ENCODE measurements at places on chromosomes 4 and X. TPM values are rescaled to one million over a fixed set of nuclear protein-coding genes. Genes with fewer than 3 reads are reported as not detected.
A peak's percentile ranks its signal among the peaks of the same experiment; 100 is the strongest.

DUSP21 gene
- not detected for total RNA-seq

PNCK gene
- 5.4 TPM for total RNA-seq

CORIN gene
- total RNA-seq, result not detected

PDCL2 gene
- total RNA-seq, result not detected

FGFBP2 gene
- total RNA-seq, result 0.93 TPM

RADX gene
- total RNA-seq, result 2.8 TPM

GRCh38 chr4:184317234-184317918 lies 99.7 kb upstream of the ENPP6 start:
- no peak for DNase-seq

- no peak for DNase-seq
These were observed 49.6 kb downstream of the SLC2A9 start for GRCh38 chr4:9971711-9972110.

DNA sequence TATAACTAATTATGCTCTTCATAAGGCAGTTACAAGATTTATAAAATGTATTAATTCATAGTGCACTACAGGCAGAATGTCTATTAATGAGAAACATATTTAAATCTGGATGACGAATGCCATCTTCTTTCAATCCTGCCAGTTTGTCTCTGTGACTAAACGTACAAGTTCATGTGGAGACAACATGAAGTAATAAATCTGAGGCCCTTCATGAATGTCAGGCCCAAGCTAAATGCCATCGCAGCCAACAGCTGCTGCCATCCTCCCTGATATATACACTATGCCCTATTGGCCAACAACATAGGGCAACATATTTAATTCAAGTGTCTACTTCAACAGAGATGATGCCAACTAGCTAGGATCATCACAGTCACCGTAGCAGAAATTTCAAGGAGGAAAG lies 43.7 kb downstream of the TSPAN5 start:
- DNase-seq, result no peak

DNA sequence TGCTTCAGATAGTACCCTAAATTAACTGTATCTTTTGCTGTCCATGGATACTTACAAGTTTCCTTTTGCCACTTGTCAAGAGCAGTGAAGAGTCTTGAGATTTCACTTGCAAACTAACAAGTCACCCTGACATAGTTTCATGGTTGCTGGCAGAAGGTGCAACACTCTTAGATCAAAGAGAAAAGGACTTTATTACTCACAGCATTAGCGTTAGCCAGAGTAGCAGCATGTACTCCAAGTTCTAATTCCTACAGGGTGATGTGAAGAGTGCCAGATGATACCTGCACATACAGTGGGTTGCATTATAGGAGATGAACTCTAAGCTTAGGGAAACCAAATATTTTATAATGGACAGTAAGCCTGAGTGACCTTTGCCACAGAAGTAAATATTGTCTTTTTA lies 47.9 kb downstream of the NDST3 start:
- no peak for DNase-seq

- DNase-seq, result peak; percentile 35
These were observed 5.8 kb downstream of the ANOS1 start for GRCh38 chrX:8726031-8726652.

DNA sequence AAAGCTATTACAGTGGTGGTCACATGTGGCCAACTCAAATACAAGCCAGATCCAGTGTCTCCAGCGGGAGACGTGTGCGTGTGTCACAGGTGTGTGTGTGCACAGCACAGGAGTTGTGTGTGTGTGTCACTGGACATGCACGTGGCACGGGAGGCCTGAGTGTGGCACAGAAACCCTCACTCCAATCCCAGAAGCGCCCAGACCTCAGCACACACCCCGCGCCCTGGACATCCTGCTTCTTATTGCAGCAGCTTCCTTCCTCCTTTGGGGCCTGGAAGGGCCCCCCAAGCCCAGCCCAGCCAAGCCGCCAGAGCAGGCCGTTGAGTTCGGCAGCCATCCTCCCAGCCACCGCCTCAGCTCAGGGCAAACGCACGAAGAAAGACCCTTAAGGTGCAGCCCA lies 37.9 kb downstream of the ACOX3 start:
- DNase-seq, result no peak

DNA sequence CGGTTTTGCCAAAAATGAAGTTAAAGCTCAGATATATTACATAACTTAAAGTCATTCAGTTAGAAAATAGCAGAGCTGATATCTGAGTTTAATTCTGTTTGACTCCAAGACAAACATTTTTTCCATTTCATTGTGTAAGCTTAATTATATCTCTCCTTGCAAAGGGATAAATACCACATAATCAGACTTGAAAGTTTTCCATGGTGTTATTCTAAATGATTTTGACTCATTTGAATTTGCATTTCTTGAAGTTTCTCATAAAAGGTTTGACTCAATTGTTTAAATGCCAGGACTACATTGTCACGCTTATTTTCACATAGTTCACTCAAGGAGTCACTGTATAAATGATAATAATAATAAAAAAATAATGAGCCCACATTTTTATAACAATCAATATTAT lies 39.4 kb upstream of the DDX60 start:
- no peak for DNase-seq

DNA sequence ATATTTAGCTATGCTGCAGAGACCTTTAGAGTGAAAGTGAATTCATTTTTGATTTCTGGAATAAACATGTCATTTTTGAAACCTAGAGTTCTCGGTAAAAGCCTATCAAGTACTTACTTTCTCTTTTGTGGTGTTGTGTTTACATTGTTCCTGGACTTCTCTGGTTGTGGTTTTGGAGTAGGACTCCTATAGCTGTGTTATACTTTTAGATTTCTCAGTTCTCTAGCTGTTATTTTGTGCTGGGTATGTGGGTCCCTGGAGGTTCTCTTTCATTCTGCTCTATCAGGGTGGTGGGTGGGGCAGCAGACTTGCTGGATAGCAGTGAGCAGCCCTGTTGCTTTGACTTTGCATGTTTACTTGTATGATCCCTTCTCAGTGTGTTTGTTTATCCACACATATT lies 25.6 kb upstream of the MSMO1 start:
- DNase-seq, result no peak

DNA sequence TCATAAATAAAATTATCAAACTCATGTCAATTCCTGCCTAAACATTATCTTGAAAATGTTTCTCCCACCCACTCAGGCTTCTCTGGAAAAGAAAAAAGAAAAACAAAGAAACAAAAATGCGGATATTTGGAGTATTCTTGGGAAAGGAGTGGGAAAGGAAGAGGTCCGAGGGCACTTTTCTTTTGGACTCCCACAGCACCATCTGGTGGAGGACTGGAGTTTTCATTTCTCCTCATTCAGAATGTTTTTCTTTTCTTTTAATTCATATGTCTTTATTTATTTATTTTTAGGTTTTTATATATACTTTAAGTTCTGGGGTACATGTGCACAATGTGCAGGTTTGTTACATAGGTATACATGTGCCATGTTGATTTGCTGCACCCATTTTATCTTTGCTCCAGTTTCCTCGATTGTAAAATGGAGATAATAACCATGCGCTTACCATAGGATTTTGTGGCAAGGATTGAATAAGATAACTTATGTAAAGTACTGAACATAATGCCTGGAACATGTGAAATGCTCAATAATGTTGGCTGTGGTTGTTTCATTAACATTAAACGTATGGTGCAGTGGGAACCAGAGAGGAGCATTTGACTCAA lies 8.0 kb upstream of the KCNE5 start:
- peak; percentile 50 for DNase-seq

- no peak for DNase-seq
These were observed 1.1 kb upstream of the EDNRA start for GRCh38 chr4:147479786-147480185.

DNA sequence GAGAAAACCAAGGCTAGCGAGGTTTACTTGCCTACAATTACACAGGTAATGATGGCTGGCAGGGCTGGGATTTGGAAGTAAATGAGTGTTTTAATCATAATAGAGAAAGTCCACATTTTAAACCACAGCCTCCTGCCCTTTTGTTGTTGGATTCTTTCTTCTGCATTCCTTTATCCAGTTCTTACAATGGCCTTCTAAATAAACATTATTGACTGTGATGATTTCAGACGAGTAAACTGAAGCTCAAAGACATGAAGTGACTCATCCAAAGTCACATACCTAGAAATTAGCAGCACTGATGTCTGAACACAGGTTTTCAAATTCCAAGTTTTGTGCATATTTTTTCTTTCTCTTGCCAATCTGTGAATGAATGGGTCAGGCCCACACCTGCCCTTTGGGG lies 51.2 kb upstream of the C1QTNF7 start:
- DNase-seq, result peak; percentile 11

GRCh38 chr4:159150821-159151390 lies 48.0 kb downstream of the RAPGEF2 start:
- DNase-seq, result peak; percentile 43

DNA sequence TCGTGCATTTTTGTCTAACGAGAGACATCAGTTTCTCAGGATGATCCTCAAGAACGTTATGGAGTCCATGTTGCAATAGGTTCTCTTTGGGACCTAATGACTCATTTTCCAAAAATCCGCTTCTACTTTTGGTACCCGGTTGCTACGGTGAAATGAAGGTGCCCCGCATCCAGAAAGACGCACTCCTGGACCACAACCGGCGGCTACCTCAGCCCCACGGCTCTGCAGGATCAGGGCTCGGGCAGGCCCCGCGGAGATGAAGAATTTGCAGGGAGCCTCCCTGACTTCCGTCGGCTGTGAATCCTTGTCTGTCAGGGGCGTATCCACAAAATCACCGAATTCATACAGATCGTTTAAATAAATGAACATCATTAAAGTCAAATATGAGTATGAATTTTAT lies 15.6 kb downstream of the GTPBP6 start:
- DNase-seq, result no peak

GRCh38 chr4:101855239-101855638 lies 64.7 kb downstream of the BANK1 start:
- DNase-seq, result no peak

DNA sequence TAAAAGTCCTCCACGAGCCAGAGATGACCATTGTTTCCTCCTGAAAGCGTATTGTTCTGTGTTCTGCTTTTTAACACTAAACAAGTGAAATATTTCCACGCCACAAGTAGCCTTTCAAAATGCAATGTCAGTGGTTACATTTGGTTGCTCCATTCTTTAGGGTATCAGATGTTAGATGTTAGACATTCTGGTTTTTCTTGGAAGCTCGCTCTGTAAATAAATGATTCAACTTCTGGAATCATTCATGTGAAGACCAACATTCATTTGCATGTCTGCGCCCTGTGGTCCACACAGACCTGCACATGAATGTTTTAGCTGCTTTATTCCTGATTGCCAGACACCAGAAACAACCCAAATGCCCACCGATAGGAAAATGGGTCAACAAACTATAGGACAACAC lies 38.0 kb upstream of the HELT start:
- DNase-seq, result no peak

DNA sequence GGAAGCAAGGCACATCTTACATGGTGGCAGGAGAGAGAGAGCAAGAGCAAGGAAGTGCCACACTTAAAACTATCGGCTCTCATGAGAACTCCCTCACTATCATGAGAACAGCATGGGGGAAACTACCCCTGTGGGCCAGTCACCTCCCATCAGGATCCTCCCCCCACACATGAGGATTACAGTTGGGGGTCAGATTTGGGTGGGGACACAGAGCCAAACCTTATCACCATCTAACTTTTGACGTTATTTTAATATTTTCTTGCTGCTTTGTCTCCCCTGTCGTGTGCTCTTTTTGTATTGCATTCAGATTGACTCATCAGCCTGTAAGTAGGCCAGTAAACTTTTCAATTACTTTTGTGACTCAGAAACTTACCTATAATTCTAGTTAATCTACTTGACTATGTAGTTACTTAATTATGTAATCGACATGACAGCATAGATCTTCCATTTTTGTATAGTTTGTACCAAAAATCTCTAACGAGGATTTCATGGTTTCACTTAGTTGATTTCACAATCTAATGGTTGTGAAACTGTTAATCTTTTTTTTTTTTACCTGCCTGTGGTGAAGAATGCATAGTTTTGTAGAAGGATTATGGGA lies 18.3 kb downstream of the STIM2 start:
- DNase-seq, result no peak

- DNase-seq, result no peak
These were observed 52.4 kb downstream of the ITIH6 start for GRCh38 chrX:54745676-54746075.

DNA sequence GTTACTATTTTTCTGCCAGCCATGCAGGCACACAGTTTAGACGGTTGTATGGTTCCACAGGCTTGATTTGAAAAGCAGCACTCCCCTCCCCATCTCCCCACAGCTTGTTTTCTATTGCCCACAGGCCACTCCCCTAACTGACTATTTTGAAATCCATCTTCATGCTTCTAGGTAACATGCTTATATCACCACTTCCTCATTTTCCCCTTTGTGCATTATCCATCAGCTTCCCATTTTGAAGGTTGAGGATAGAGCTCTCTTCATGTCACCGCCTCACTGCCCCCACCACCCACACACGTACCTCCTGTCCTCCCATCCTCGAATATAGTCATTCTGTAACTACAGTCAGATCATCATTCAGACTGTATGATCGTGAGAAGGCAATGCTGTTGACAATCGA lies 224.7 kb downstream of the MID1 start:
- no peak for DNase-seq

- DNase-seq, result peak; percentile 27
These were observed 89.2 kb upstream of the EFHC2 start for GRCh38 chrX:44432641-44433040.

GRCh38 chr4:150569384-150569987 lies 12.5 kb upstream of the MAB21L2 start:
- no peak for DNase-seq

Measured in GM23338 (cell line).